HepG2 (cell line): ENCODE measurements at places on chromosomes 3 and 15. TPM values are rescaled to one million over a fixed set of nuclear protein-coding genes. Genes with fewer than 3 reads are reported as not detected.
A peak's percentile ranks its signal among the peaks of the same experiment; 100 is the strongest.

Gene PRRT3
- total RNA-seq, result 0.29 and 0.44 TPM in 2 replicates

Gene VILL
- 3.2 and 4.0 TPM in 2 replicates for total RNA-seq

Gene APH1B
- 0.67 and 1.00 TPM in 2 replicates for total RNA-seq

- peaks cover 22% of the 10 kb centered on the region for H3K4me1 ChIP-seq
- DNase-seq, result no peak
- no peak overlapping the region for H3K4me3 ChIP-seq
- no peak overlapping the region for H3K27ac ChIP-seq
Observed at GRCh38 chr15:98966091-98966787, 41.4 kb downstream of the PGPEP1L start.

DNA sequence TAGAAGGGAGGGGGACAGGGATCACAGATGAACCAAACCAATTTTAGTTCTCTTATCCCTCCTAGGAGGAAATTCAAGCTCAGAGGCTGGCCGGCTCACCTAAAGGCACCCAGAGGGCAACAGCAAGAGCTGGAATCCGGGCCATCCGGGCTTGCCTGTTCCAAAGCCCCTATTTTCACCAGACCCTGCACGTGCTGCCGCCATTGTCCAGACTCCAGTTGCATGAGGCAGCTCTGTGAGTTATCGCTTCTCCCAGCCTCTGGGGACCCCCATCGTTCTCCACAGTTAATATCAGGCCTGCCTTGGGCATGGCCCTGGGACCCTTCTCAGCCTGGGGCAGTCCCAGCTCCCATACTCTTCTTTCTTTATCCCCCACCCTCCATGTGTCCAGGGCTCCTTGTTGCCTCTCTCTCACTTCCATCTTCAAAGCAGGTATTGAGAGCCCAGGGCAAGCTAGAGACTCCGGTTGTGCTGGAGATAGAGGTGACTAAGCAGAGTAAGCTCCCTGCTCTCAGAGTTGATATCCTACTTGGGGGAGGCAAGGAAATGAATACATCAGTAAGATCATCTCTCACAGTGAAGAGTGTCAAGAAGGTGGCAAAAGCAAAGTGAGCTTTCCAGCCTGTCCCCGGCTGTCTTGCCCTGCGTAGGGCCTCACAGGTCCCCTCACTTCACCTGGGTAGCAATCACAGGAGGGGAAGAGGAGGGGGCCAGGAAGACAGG lies 322.8 kb downstream of the UACA start:
- no peak overlapping the region for H3K4me3 ChIP-seq
- H3K27ac ChIP-seq, result no peak overlapping the region
- DNase-seq, result no peak
- peaks cover 1% of the 10 kb centered on the region for H3K27me3 ChIP-seq
- peaks cover 19% of the 10 kb centered on the region for H3K4me1 ChIP-seq

DNA sequence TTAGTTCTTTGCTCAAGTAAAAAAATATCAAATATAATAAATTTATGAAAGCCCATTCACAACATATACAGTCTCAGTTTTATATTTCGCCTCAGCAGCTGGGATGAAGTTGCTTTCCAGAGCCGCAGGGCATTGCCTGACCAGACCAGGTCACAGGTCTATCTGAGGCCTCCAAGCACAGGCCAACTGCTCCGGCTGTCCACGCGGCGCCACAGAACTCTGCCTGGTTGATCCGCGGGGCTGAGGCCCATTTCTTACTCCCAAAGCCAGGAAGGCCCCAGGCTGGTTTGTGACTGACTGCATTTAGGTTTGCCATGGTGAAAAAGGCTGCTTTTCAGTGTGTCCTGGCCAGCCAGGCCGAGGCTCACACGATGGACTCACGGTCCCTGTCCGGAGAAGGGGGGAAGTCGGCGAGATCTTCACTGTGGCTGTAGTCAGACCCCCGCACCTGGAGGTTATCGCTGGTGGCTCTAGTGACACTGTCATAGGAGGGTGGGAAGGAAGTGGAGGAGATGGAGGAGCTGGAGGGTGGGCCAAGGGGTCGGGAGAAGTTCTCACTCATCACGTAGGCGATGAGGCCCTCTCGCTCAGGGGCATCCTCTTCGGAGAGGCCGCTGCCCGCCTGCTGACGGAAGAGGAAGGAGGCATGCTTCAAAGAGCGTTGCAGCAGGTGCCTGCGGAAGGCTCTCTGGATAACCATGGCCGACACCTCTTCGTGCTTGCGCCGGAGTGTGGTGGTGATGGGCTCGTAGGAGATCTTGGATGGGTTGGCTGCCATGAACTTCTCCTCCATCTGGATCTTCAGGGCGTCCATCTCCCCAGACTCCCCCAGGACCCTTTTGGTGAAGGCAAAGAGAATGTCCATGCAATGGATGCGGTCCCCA lies 54.1 kb downstream of the EXOG start:
- H3K4me1 ChIP-seq, result no peaks in the 10 kb centered on the region
- H3K27me3 ChIP-seq, result peaks cover 2% of the 10 kb centered on the region; the same call in 1 of the 2 replicates
- no peaks in the 10 kb centered on the region for H3K36me3 ChIP-seq
- no peak overlapping the region for H3K4me3 ChIP-seq

GRCh38 chr15:60371175-60372051 lies 26.4 kb downstream of the ANXA2 start:
- no peaks in the 10 kb centered on the region for H3K27me3 ChIP-seq
- H3K36me3 ChIP-seq, result peaks cover 31% of the 10 kb centered on the region
- H3K4me3 ChIP-seq, result no peak overlapping the region
- H3K4me1 ChIP-seq, result peaks cover 80% of the 10 kb centered on the region
- H3K27ac ChIP-seq, result peak overlapping the region; percentile 49

- no peak for DNase-seq
- no peaks in the 10 kb centered on the region for H3K27me3 ChIP-seq
- no peaks in the 10 kb centered on the region for H3K36me3 ChIP-seq
- H3K4me1 ChIP-seq, result peaks cover 57% of the 10 kb centered on the region
- H3K4me3 ChIP-seq, result no peak overlapping the region
Observed at GRCh38 chr15:62909257-62909656, 133.3 kb upstream of the TPM1 start.
